ENCODE measurements at places on chromosomes 3 and 15.

GRCh38 chr15:38021259-38021658 is 86.8 kb downstream of the TMCO5A start:
- DNase-seq, result no peak

GRCh38 chr3:178545337-178545736 is 9.1 kb downstream of the KCNMB2 start:
- DNase-seq, result no peak

DNA sequence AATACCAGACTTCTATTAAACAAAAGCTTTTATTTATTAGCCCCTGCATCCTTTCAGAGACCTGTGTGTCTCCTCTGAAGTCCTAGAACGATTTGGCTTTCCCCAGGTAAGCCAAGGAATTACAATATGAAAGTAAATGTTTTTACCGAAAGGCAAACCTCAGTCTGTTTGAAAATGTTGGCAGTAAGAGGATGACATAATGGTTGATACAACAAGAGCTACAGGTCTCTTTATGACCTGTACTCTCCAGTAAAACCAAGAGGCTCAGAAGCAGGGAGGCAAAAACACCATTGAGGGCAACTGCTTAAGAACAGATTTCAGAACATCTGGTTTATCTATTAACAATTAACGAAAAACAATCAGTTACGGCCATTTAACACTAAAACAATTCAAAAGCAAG is 107.8 kb downstream of the ADAM10 start:
- DNase-seq, result no peak

GRCh38 chr15:67558502-67558901 is 16.0 kb downstream of the MAP2K5 start:
- DNase-seq, result no peak

DNA sequence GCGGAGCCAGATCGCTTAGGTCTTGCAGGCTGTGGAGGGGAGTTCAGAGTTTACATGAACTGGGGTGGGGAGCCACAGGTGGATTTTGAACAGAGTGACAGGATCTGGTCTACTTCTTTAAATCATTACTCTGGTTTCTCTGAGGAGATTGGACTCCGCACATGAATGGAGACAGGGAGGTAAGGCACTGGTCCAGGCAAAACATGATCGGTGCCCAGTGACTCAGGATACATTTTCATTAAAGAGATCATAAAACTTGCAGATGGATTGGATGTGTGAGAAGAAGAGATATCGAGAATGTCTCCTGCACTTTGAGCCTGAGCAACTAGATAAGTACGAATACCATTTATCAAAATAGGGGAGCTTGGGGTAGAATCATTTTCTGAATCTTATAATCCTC is 61.8 kb upstream of the CMSS1 start:
- no peak for DNase-seq

DNA sequence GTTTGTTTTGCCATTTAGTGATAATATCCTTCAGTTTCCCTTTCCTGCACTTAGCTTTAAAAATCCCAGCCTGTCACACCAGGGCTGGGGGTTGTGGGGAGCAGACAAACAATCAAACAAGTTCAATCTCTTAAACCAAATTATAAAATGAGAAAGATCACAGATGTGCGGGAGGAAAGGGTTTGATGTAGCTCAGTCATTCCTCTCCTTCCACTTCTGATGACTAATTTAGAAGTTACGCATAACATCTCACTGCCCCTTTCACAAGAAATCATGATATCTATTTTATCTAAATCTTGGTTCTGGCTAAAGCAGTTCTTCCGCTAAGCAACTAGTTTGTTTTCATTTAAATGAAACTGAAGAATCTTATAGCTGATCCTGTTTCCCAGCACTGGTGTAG is 34.1 kb upstream of the ATG7 start:
- DNase-seq, result peak; percentile 17

DNA sequence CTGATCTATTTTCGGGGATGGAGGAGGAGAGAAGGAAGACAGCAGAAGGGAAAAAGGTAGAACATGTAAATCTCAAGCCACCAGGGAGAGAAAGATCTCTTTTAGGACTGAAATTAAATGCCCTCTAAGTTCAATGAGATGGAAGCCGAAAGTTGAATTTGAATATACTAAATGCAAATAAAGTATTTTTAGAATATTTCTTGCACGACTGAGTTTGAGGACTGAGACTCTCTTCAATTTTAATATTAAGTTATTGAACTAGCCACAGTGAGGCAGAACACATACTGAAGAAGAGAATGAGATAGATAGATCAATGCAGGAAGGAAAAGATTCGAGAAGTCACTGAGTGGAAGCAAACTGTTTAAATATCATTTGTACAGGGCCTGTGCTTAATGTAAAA is 399.9 kb upstream of the CBLB start:
- no peak for DNase-seq

DNA sequence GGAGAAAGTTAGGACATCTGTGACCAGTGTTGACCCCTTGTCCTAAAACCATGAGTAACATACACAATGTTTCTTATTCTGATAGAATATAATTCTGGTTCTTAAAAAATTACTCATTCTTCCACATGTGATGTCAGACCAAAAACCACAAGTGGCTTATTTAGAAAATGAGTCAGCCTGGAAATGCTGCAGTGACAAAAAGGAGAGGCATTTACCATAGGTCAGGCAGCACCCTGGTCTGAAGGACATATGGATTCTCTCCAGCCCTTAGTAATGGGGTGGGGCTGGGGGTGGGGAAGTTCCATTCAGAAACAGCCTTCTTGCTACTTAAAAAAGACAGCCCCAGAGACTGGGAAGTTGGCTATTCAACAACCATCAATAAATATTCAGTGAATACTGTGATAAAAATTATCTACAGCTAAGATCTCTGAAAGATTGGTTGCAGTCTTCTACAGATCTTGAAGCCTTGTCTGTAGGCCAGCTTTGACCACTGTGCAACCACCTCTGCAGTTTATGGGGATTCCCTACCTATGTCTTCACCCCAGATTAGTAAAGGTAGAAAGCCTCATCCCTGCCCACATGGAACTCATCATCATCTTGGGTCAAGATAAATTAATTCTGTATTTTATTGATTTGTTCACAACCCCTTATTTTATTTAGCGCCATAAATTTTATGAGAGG is 34.9 kb upstream of the TIMP4 start:
- DNase-seq, result peak; percentile 55

DNA sequence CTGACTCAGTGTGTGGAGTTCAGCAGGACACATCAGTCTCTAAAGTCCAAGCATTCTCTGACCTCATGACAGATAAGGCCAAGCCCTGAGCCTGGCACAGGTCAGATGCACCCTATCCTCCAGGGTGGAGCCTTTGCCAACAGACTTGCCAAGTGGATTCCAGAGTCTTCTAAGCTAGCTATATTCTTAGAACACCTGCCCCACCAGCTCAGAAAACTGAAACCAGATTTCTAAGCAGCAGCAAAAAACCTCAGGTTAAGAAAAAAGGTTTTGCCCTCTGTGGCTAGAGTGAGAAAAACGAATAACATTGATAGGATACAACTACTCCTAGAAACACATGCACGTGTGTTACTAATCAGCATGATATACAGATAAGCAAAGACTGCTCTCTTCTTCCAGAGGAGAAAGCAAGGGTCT is 11.6 kb downstream of the RMDN3 start:
- DNase-seq, result peak; percentile 36

DNA sequence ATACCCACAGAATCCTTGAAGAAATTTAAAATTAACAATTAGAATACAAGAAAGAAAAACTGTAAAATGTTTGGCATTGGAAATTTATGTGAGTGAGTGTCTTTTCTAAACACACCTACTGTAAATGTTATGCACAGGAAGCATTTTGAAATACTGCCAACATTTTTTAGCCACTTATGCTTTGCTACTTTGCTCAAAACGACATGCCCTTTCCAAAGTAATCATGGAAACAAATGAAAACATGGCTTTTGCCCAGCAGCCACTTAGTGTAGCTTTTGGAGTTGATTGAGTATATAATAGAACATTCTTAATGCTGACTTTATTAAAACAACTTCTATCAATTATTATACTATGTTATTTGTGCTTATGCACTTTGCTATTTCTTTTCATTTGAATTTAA is 823.0 kb downstream of the CADM2 start:
- DNase-seq, result no peak

GRCh38 chr3:49161808-49162530 is 4.2 kb downstream of the CCDC71 start:
- no peak for DNase-seq

DNA sequence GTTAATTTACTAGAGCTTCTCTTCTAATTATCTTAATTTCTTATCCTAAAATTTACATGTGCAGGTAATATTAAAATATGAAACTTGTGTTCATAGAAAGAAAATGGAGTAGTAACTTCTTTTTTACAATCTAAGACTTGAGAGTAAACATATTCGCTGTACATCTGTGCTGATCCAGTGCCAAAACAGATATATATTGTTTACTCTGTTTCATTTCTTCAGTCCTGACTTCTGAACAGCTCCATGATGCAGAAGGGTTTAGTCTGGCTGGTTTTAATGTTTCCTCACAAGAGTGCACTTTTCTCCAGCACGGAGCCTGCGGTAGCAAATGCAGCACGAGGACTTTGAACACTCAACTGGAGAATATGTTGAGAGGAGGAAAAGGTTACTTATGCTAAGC is 306.8 kb downstream of the EPHA3 start:
- no peak for DNase-seq

Data from activated CD4-positive, alpha-beta memory T cell treated with anti-CD3 and anti-CD28 coated beads, Interleukin-2, amount 10 ng/mL, durations not matched to agents 7 days and 5 days (primary cell).